8988T (cell line): ENCODE measurements at places on chromosomes 16 and 17.

GRCh38 chr17:75073618-75074047 is 14.1 kb upstream of the SLC16A5 start:
- no peak for DNase-seq

GRCh38 chr16:88460496-88461330 is 7.6 kb downstream of the ZFPM1 start:
- DNase-seq = no peak

- DNase-seq = no peak
Observed at GRCh38 chr17:28521311-28522085, 15.3 kb downstream of the FOXN1 start.

DNA sequence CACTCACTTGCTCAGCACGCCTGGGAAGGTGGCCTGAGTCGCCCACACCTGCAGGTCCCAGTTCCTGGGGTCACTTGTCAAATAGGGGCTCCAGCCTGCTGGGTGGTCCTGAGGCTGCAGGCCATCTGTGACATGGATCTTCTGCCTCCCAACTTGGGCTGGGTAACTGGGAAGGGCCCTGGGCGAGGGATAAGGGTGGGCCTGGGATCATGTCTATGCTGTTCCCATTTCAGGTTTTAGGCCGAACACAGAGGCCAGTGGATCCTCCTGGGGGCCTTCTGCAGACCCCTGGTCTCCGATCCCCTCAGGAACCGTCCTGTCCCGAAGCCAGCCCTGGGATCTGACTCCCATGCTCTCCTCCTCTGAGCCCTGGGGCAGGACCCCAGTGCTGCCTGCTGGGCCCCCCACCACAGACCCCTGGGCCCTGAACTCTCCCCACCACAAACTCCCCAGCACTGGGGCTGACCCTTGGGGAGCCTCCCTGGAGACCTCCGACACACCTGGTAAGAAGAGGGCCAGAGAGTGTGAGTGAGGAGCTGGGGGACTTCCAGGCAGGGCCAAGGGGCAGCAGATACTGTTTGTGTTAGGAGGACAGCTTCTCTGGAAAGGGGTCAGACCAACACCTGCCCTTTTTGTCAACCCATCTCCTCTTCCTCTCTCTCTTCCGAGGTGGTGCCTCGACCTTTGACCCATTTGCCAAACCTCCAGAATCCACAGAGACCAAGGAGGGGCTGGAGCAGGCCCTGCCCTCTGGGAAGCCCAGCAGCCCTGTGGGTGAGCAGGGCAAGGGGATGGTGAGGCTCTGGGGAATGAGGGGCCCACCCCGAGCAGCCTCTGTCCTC is 6.2 kb upstream of the SPATA20 start:
- DNase-seq = no peak

DNA sequence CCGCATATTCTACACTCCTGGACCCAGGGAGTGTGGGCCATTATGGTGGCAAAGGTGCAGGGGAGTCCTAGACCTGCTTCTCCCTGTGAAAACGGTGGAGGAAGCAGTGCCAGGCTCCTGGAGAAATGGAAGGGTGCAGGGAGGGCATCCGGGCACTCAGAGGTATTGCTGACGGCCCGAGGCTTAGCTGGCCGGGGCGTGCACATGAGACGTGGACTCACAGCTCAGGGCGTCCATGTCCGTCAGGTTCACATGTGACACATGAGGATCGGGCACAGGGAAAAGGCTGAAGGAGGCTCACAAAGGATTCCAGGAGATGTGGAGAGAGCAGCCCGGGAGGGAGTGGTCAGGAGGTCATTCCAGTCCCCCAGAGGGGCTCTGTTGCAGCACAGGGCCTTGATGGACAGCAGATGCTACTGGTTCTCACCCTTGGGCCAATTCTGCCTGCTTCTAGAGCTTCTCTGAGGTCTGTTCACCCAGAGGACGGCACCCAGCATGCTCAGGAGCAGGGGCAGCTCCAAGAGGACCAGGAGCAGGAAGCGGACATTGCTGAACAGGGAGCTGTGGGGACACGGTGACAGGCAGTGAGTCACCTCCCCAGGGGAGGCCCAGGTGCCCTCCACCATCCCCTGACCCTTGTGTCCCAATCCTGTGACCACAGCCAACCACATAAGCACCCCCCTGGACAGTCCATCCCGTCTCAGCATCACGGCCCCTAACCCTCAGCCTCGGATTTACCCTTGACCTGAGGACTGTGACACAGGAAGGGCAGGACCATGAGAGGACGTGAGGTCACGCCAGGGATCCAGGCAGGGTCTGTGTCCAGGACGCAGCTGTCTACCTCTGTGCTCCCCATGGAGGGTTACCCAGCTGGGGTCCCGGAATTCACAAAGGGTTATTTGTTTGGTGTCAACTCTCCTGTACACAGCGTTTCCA is 4.5 kb downstream of the CD300C start:
- no peak for DNase-seq

GRCh38 chr17:82250868-82251500 is 22.1 kb downstream of the SLC16A3 start:
- peak; percentile 17 for DNase-seq

GRCh38 chr17:42894283-42895184 is 6.1 kb upstream of the G6PC1 start:
- DNase-seq = no peak

GRCh38 chr16:57994778-57995177 is 5.7 kb downstream of the ZNF319 start:
- peak; percentile 84 for DNase-seq
